ENCODE measurements at places on chromosomes 7 and 10. TPM values are rescaled to one million over a fixed set of nuclear protein-coding genes. Genes with fewer than 3 reads are reported as not detected.

DNA sequence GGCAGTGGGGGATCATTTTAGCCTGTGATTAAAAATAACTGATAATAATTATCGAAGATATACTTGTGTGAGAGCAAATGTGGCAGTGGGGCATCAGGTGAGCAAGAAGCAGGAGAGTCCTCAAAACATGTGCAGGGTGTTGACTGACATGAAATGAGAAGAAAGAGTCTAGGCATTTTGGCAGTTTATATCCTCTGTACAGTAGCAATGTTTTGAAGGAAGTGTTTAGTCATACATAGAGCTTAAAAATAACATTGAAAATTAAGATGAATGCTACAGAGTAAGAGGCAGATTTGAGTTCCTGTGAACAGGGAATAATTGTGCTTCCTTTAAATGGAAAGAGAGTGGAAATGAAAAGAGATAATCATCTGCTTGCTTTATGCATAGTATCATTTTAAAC is 47.4 kb downstream of the VPS50 start:
- no peak for DNase-seq

- no peak for DNase-seq
Observed at GRCh38 chr10:10492420-10492819, 525.3 kb upstream of the CELF2 start.

- no peak for DNase-seq
Observed at GRCh38 chr7:70699271-70699670, 432.7 kb upstream of the GALNT17 start.

The ARF5 gene
- polyA plus RNA-seq: 185 TPM

GRCh38 chr7:29053105-29053872 is 93.0 kb downstream of the CPVL start:
- no peak for DNase-seq
